Upper lobe of left lung (tissue), 6 donors: ENCODE measurements at places on chromosomes 11 and 22. TPM values are rescaled to one million over a fixed set of nuclear protein-coding genes. Genes with fewer than 3 reads are reported as not detected.

TRPC6 gene
- total RNA-seq, result 14.7 TPM

GRCh38 chr11:73384872-73385689 is 8.9 kb downstream of the RELT start:
- H3K4me1 ChIP-seq, result peaks cover 91% of the 10 kb centered on the region
- DNase-seq, result peak; percentile 86
- no peak overlapping the region for H3K4me3 ChIP-seq
- H3K36me3 ChIP-seq, result no peaks in the 10 kb centered on the region

DNA sequence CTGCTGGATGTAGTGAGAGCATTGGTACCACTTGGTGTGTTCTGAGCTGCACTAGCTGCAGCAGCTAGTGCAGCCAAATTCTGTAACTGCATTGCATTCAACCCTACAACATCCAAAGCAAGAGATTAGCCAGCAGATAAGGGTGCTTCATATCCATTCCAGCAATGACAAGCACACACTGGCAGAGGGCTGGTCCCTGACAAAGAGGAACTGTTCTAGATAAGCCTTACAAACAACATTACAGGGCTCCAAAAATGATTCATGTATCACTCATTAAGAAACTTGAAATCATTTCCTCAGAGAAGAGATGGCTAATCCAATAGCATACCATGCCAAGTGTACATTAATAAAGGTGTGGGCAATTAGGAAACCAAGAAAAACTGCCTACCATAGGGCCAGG is 28.4 kb upstream of the RAPSN start:
- peaks cover 40% of the 10 kb centered on the region for H3K36me3 ChIP-seq
- H3K4me3 ChIP-seq, result no peak overlapping the region
- no peak overlapping the region for H3K27ac ChIP-seq
- DNase-seq, result no peak

DNA sequence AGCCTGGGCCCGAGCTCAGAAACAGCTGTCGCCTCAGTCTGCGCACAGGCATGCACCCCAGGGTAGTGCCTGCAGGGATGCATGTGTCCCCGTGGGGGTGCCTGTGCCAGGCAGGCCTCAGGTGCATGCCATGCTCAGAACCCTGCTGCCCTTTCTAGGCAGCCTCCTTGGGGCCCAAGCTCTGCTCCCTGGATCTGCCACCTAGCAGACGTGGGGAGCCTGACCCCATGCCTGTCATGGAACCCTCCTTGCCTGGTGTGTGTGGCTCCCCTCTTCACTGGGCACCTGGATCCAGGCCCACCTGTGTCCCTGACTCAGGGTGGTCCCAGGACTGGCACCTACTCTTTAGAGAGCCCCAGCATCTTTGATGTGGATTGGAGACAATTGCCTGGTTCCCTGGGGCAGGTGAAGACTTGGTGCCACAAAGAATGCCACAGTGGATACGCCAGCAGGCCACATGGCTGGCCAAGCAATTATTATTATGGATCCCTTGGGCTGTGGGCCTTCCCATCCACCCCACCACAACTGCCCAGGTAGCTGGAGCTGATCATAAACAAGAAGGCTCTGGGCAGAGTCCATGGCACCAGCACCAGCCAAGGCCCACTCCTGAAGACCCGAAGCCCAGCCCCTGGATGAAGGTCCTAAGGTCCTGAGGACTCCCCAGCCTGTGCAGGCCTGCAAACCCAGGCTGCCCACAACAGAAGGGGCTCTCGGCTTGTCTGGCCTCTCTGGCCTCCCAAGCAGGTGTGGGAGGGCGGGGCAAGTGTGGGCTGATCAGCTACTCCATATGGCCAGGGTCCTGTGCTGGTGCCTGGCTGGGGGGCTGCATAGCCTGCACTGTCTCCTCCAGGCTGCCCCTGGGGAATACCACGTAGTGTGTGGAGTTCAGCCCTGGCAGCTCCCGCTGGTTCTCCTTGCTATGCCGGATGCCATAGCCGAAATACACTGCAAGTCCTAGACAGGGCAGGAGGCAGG is 3.8 kb downstream of the SLC7A4 start:
- H3K27ac ChIP-seq, result no peak overlapping the region
- DNase-seq, result no peak
- no peak overlapping the region for H3K4me3 ChIP-seq
- H3K36me3 ChIP-seq, result no peaks in the 10 kb centered on the region
- peaks cover 12% of the 10 kb centered on the region for H3K4me1 ChIP-seq
- H3K27me3 ChIP-seq, result peaks cover 10% of the 10 kb centered on the region

DNA sequence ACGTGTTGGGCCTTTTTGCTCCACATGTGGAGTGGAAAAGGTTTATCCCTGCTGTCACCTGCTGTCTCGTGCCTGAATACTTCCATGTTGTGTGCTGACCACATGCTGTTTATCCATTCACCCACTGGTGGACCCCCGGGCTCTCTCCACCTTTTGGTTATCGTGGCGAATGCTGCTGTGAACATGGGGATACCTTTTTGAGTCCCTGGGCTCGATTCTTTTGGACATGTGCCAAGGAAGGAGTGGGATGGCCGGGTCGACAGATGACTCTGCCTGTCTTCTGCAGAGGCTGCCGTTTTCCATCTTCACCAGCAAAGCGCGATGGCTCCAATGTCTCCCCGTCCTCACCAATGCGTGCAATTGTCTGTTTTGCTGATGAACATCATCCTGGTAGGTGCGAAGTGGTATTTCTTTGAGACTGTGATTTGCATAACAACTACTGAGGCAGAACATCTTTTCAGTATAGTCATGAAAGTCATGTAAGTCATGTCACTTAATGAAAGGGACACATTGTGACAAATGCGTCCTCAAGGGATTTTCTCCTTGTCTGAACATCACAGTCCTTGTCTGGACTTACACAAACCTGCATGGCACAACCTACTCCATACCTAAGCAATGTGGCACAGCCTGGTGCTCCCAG is 758.7 kb downstream of the BRD1 start:
- H3K27me3 ChIP-seq, result no peaks in the 10 kb centered on the region
- no peak for DNase-seq
- no peak overlapping the region for H3K27ac ChIP-seq
- H3K4me1 ChIP-seq, result no peaks in the 10 kb centered on the region
- H3K36me3 ChIP-seq, result no peaks in the 10 kb centered on the region

- DNase-seq, result no peak
- H3K27me3 ChIP-seq, result no peaks in the 10 kb centered on the region
- H3K4me3 ChIP-seq, result no peak overlapping the region
- H3K36me3 ChIP-seq, result no peaks in the 10 kb centered on the region
These were observed 1862.9 kb upstream of the RAG2 start for GRCh38 chr11:38460896-38461295.

GRCh38 chr11:83063073-83063754 is 8.5 kb downstream of the RAB30 start:
- no peak overlapping the region for H3K4me3 ChIP-seq
- H3K36me3 ChIP-seq, result no peaks in the 10 kb centered on the region
- peaks cover 12% of the 10 kb centered on the region for H3K4me1 ChIP-seq
- H3K27ac ChIP-seq, result no peak overlapping the region
- no peaks in the 10 kb centered on the region for H3K27me3 ChIP-seq
- DNase-seq, result no peak

- peaks cover 47% of the 10 kb centered on the region for H3K4me1 ChIP-seq
- peak within 1 kb of the TSS; percentile 72 for H3K4me3 ChIP-seq
- H3K27ac ChIP-seq, result peak within 1 kb of the TSS; percentile 96
- H3K27me3 ChIP-seq, result no peaks in the 10 kb centered on the region
- peaks cover 17% of the 10 kb centered on the region for H3K36me3 ChIP-seq
These were observed at the start of the genes NUDT22 and TRPT1 for GRCh38 chr11:64225608-64226506. Gene NUDT22 (plus strand): TSS chr11:64226274. CDS start chr11:64226653, 379 bp downstream. Gene TRPT1 (minus strand): TSS chr11:64226186. CDS start chr11:64225860, 326 bp downstream.

DNA sequence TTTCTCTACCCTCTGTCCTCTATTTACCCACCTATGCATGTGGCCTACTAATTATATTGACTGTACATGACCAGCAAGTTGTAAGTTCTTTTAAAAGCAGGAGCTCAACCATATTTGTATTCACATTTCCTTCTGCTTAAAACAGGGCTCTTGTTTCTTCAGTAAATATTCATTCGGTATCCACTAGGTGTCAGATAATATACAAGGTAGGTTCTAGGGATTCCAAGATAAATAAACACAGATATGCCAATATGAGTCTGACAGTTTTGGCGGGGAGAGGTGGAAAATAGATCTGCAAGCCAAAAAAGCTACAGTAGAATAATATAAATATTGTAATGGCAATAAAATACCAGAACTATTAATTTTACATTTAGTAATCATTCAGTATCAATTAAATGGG is 15.3 kb upstream of the RAB30 start:
- no peak overlapping the region for H3K4me3 ChIP-seq
- H3K27ac ChIP-seq, result no peak overlapping the region
- no peaks in the 10 kb centered on the region for H3K27me3 ChIP-seq
- H3K36me3 ChIP-seq, result no peaks in the 10 kb centered on the region

DNA sequence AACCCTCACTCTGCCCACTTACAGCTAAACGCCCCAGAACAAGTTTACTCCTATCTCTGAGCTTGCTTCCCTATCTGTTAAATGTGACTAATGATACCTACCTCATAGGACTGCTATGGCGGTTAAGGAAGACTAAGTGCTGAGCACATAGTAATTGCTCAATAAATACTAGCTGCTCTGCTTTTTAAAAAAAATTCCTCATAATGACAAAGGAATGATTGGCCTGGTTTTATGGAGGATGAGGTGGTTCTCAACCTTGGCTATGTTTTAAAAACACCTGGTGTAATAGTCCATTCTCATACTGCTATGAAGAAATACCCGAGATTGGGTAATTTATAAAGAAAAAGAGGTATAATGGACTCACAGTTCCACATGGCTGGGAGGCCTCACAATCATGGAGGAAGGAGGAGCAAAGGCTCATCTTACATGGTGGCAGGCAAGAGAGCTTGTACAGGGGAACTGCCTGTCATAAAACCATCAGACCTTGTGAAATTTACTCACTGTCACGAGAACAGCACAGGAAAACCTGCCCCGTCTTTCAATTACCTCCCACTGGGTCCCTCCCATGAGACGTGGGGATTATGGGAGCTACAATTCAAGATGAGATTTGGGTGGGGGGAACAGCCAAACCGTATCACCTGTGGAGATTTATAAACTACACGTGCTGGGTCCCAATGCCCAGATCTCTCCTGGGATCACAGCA is 127.2 kb upstream of the SYT13 start:
- no peaks in the 10 kb centered on the region for H3K4me1 ChIP-seq
- no peak overlapping the region for H3K27ac ChIP-seq
- no peak for DNase-seq
- no peaks in the 10 kb centered on the region for H3K36me3 ChIP-seq
- no peaks in the 10 kb centered on the region for H3K27me3 ChIP-seq

DNA sequence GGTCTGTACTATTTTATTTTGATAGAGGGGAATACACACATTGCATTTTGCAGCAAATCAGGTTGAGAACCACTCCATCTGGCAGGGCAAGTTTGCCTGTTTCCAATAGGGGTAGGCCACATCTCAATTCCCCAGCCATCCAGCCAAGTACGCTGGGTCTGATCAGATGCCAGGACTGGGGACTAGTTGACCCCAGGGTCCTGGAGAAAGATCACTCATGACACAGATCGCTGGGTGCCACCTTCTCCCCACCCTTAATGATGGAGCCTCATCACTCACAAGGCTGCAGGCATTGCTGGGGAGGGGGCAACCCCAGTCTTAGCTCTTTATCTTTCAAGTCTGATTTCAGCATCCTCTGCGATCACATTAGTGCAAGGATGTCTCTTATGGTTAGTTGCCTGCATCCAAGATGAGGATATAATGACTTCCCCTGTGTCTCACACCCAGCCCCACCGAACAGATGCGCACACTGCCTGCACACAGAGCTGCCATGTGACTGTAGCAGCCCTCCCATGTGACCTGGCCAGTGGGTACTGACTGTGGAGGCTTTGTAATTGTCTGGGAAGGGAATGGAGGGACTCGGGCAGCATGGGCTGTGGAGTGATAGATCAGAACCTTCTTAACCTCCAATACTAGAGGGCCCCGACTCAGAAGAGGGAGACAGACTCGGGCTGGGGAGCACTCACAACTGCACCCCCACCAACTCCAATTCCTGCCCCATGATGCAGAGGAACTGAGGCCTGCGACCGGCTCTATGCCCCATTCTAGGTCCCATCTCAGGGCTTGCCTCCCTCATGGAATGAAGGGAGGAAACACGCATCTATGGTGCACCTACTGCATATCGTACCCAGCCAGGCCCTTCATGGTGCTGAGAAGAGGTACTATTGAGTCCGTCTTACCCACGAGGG is 155.8 kb downstream of the DSCAML1 start:
- H3K27ac ChIP-seq, result no peak overlapping the region
- no peak overlapping the region for H3K4me3 ChIP-seq
- no peaks in the 10 kb centered on the region for H3K36me3 ChIP-seq

CRACR2B gene
- total RNA-seq, result 65.8 TPM

DNA sequence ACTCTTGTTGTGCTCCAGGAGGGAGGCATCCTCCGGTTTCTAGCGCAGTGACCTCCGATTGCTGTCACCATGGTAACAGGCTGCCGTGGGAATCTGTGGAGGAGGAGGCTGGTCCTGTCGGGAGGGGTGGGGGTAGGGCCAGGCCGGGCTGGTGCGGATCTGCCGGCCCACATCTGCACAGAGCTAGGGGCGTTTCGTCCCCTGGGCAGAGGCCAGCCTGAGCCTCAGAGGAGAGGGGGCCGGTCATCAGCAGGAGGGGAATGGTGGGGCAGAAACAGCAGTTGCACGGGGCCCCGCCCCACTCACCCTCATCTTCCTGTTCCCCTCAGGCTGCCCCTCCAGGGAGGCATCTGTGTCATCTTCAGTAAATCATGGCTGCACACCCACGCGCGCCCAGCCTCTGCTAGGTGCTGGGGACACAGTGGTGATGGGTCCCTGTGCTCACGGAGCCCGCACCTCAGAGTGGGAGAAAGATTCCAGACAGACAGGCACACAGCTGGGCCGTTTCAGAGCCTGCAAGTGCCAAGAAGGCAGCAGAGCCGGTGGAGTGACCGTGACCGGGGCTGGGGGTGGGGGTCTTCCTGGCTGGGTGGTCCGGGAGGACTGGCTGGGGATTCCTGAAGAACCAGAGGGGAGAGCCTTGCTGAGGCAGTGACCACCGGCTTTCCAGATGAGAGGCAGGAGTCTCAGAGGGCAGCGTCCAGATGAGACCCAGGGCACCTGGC is 120.5 kb downstream of the CACNA1I start:
- no peak overlapping the region for H3K27ac ChIP-seq
- no peak overlapping the region for H3K4me3 ChIP-seq
- DNase-seq, result no peak
- H3K36me3 ChIP-seq, result no peaks in the 10 kb centered on the region
- H3K27me3 ChIP-seq, result no peaks in the 10 kb centered on the region

DNA sequence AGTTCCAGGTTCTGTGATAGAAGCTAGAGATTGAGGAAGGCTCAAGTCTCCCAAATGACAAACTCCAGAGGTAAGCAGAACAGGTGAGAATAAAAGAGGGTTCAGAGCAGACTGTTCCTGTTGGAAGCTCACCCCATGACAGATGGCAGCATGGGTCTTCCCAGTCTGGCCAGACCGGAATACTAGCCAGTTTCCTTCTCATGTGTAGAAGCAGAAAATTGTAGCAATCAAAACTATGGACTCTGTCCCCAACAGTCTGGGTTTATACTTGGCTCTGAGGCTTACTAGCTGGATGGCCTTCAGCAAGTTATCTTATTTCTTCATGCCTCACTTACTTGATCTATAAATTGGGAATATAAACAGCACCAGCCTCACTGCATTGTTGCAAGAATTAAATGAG is 494.8 kb downstream of the MN1 start:
- no peaks in the 10 kb centered on the region for H3K27me3 ChIP-seq
- DNase-seq, result no peak
- no peaks in the 10 kb centered on the region for H3K36me3 ChIP-seq
- no peaks in the 10 kb centered on the region for H3K4me1 ChIP-seq
- H3K27ac ChIP-seq, result no peak overlapping the region

HEPN1 gene
- not detected for total RNA-seq

GRCh38 chr11:113681282-113681681 is 24.8 kb downstream of the TMPRSS5 start:
- H3K36me3 ChIP-seq, result no peaks in the 10 kb centered on the region
- no peaks in the 10 kb centered on the region for H3K27me3 ChIP-seq
- no peak for DNase-seq
- no peak overlapping the region for H3K27ac ChIP-seq
- no peaks in the 10 kb centered on the region for H3K4me1 ChIP-seq
